ENCODE measurements at places on chromosomes 5 and 9.

- no peak for DNase-seq
These were observed 14.7 kb downstream of the MAN2A1 start for GRCh38 chr5:109704282-109704952.

- DNase-seq, result no peak
These were observed 118.1 kb upstream of the TARS1 start for GRCh38 chr5:33322632-33323031.

DNA sequence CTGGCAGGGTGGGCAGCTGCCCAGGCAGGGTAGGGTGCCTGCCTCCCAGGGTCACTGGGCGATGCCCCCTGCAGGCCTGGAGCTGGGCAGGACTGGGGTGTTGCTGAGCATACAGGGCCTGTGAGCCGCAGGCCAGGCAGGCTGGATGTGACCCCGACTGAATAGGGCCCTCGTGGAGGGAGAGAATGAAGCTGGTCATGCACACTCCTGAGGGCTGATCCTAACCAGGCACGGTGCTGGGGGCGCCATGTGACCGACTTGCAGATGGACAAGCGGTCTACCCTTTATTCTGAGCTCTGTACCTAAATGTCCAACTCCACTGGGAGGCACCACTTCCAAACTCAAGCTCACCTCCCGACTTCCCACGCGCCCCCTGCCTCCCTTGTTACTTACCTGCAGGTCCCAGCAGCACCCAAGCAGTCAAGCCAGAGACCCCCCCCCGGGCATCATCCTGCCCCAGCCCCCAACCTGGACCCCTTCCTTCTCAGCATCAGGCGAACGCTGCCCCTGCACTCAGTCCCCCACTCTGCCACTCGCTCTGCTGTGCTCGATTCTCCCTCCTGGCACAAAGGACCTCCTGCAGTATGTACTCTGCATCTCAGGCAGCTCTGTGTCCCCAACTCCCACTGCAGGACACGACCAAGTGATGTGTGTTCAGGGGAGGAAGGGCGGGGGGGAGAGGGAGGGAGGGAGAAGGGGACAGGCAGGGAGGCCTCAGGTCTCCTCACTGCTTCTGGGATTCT, 76.8 kb upstream of the PHYKPL start:
- no peak for DNase-seq

- no peak for DNase-seq
These were observed 29.0 kb upstream of the CCNJL start for GRCh38 chr5:160341309-160341870.

DNA sequence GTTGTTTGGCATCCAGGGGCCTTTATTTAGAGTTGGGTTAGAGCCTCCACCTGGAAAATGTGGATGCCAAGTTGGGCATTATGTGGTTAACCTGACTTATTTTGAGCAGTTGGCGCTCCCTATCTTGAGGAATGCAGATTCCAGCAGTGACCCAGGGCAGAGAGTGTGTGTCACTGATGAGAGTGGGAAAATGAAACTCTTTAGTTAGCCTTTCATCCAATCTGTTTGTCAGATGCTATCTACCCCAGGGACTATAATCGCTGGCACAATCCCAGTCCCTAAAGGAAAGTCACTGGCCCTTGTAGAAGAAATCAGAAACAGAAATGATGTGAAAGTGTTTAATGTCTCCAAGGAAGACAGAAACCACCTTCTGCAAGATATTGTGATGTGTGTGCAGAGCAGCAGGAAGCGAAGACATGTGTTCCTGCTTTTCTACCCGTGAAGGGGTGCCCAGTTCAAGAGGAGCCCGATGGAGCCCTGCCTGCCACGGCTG, 10.2 kb upstream of the STING1 start:
- peak; percentile 51 for DNase-seq

DNA sequence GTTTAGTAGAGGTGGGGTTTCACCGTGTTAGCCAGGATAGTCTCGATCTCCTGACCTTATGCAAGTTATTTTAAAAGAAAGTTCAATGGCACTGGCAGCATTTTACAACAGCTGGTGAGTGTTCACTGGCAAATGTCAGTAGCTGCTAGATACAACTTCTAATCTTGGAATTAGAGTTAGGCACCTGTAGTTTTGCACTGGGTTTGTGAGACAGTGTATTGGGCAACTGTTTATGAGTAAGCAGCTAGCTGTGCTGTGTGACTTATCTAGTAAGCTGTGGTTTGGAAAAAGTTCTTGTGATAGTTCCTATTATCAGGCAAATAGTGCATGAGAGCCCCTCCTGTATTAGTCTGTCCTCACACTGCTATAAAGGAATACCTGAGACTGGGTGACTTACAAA, 61.5 kb downstream of the UBE2QL1 start:
- DNase-seq, result no peak

DNA sequence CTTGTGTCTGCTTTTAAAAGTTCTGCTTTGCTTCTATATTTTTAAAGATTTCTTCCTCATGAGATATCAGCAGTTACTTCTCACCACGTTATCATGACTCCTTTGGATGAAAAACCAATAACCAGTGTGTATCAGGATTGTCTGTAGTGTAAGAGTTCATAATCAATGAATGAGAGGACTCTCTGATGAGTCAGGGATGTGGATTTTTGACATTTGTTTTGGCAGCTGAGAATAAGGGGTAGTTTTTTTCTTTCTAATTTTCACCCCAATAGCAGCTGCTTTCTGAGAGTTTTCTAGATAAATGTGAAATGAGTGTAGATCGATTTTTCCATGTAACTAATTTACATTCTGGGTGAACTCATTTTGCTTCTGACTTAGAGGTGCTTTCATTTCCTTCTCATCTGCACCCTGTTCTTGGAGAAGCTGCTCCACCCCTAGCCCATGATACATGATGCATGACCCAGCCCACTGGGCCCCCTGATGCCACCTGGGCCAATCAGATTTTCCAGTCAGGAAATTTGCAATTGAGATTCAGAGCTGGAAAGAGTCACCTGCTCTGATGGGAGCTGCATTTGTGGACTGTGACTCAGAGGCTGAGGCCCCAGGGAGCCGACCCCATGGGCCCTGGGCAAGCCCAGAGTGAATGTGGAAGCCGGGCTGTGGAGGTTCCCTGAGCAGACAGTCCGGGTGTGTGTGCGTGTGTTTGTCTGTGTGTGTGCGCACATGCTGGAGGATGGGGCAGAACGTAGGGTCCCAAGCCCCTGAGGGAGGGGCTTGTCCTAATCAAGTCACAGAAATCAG, 159.3 kb downstream of the RGS3 start:
- DNase-seq, result peak; percentile 65

DNA sequence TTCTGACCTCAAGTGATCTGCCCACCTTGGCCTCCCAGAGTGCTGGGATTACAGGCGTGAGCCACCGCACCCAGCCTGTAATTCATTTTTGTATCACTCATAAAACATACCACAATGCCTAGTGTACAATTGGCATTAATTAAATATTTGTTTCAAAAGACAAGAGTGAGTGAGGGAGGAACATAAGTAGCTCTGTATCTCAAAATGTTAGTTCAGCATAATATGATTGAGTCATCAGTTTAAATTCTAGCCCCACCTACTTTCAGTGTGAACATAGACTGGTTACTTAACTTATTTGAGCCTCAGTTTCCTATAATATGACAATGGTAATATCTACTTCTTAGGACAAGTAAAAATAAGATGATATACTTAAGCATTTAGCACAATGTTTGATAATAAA, 26.9 kb downstream of the INVS start:
- DNase-seq, result no peak

GRCh38 chr9:22452415-22453010, 5.9 kb downstream of the DMRTA1 start:
- DNase-seq, result peak; percentile 80

- DNase-seq, result no peak
These were observed 1.6 kb downstream of the PHYKPL start for GRCh38 chr5:178230879-178231538.

- no peak for DNase-seq
These were observed 57.5 kb upstream of the ARL15 start for GRCh38 chr5:54367844-54368243.

DNA sequence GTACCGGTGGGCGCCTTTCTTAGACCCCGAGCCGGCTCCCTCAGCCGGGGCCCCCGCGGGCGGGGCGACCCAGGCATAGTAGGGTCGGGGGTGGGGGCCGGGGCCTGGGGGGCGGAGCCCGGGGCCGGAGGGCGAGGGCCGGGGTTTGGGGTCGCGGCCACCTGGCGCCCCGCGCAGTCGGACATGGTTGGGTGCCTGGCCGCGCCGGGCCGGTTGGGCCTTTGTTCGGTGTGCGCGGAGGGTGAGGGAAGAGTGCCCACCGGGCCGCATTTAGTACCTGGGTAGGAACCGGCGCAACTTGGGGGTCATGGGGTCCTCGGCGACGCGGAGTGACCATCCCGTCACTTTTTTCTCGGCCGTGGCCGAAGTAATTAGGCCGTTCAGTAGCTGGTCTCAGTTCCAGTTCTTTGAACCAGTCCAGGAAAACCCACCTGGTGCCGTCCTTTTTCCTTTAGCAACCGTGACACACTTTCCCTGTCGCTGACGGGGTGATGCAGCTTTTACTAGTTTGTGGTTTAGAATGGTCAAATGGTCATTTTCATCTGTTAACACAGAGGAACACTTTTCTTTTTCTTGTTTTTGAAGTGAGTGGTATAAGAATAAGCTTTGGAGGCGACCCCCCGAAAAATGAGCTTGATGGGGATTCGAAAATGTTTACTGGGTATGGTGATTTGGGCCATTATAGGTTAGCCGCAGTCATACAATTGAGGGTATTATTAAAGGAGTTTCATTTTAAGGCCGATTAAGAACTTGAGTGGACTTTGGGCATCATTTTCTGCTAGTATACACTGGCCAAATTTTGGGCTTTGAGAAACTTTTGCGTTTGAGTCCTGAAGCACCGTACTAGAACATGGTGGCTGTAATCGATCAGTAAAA, 589 bp downstream of the CKS2 start:
- no peak for DNase-seq

GRCh38 chr5:137621306-137621705, 114.6 kb downstream of the KLHL3 start:
- DNase-seq, result no peak

DNA sequence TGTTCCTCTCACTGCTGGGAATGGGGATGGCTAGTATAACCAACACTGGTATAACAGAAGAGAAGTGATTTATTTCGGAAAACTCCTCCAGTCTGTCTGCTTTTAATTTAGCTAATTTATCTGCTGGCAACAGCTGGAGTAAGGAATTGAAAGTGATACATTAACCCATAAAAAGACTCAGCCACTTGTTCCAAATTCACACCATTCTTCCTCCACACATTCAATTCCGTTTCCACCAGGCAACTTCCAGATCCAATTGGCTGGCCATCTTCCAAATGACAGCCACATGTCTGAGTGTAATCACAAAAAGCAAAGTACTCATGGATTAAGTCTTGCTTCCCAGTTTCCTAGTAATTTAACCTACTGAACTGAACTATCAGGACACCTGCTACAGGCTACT, 77.1 kb upstream of the RETREG1 start:
- no peak for DNase-seq

GRCh38 chr9:76586390-76587314, 127.7 kb downstream of the GCNT1 start:
- DNase-seq, result no peak

DNA sequence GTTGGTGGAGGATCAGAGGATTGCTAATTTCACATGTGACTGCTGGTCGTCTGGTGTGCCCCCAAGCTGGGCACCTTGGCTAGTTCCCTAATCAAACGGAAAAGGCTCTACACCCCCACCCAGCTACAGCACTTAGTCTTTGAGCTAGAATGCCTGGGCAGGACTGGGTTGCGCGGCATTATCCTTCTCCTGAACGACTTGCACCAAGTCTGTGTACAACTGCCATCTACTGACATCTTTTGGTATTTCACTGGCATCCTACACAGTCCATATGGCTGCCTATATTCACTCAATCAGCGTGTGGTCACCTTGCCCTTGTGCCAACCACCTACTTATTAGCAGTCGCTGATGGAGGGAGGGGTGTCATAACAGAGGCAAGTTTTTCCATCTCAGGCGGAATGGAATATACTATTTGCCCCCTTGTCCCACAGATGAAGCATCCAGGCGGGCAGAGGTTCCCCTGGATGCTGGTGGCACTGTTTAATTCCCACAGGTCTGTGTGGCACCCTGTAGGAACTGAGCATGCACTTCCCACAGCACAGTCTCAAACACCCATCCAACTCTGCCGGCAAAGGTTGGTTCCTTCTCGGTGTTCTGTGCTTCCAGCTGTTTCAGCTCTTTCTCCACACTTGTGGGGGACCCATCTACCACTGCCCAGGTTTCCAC, 150.1 kb downstream of the OSTF1 start:
- DNase-seq, result peak; percentile 32

- DNase-seq, result no peak
These were observed 438.6 kb downstream of the BNC2 start for GRCh38 chr9:16431666-16432392.

- no peak for DNase-seq
These were observed 38.3 kb upstream of the TENT4A start for GRCh38 chr5:6674886-6675285.

GRCh38 chr5:61004448-61004847, 59.4 kb downstream of the NDUFAF2 start:
- DNase-seq, result no peak

GRCh38 chr5:10747678-10748622, 13.1 kb downstream of the DAP start:
- no peak for DNase-seq

GRCh38 chr5:26482810-26483375, 555.5 kb downstream of the CDH9 start:
- DNase-seq, result peak; percentile 0

- DNase-seq, result no peak
These were observed 53.1 kb upstream of the TYRP1 start for GRCh38 chr9:12640016-12640587.

DNA sequence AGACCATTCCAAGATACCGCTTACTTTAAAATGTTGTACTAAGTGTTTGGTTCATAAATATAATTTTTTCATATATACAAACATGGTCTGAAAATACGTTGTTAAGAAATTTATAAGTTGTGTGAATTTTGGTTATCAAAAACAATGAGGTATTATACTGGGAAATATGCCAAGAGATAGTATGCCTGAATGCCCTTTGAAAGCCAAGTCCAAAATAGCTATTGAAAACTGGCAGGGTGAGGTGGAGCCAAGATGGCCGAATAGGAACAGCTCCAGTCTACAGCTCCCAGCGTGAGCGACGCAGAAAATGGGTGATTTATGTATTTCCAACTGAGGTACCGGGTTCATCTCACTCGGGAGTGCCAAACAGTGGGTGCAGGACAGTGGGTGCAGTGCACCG, 533.5 kb downstream of the ZNF608 start:
- DNase-seq, result no peak

- no peak for DNase-seq
These were observed 526.3 kb downstream of the GABRG2 start for GRCh38 chr5:162593881-162594280.

- DNase-seq, result peak; percentile 10
These were observed 75.5 kb downstream of the EPB41L4B start for GRCh38 chr9:109245310-109245897.

GRCh38 chr9:137435980-137436760, 5.0 kb downstream of the ENTPD8 start:
- DNase-seq, result peak; percentile 80

GRCh38 chr5:68648944-68649857, 433.6 kb downstream of the PIK3R1 start:
- no peak for DNase-seq

DNA sequence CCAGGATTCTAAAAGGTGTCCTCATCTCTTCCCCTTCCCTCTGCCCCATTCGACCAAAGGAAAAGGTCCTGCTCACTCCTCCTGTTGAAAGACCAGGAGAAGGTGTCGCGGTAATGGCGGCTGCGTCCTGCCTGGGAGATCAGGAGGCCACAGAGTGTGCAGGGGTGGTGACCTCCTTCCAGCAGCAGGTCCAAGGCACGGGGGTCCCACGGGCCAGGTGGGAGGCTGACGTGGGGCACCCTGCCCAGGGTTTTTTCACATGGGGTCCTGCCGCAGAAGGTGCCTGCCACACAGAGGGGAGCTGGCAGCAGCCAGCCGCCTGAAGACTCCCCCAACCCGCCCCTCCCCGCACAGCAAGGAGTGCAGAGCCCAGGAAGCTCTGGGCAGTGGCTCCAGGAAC, 22.2 kb upstream of the ADAMTS2 start:
- no peak for DNase-seq
